M059J (cell line): ENCODE measurements at places on chromosomes 7 and 10. TPM values are rescaled to one million over a fixed set of nuclear protein-coding genes. Genes with fewer than 3 reads are reported as not detected.

The C10orf62 gene
- total RNA-seq: not detected in 2 replicates

The CC2D2B gene
- not detected in 2 replicates for total RNA-seq

The NPSR1 gene
- not detected in 2 replicates for total RNA-seq

GRCh38 chr7:35257251-35258124 is 3.6 kb upstream of the TBX20 start:
- DNase-seq: no peak

- DNase-seq: no peak
Observed at GRCh38 chr10:71300555-71301370, 18.3 kb upstream of the SLC29A3 start.

GRCh38 chr7:26200444-26201246 is at the start of gene HNRNPA2B1:
Gene HNRNPA2B1 (minus strand): TSS chr7:26200746. CDS start chr7:26200577, 169 bp downstream.
- peak; percentile 98 for DNase-seq

- peak; percentile 39 for DNase-seq
Observed at GRCh38 chr7:107446531-107446930, 23.3 kb upstream of the GPR22 start.

DNA sequence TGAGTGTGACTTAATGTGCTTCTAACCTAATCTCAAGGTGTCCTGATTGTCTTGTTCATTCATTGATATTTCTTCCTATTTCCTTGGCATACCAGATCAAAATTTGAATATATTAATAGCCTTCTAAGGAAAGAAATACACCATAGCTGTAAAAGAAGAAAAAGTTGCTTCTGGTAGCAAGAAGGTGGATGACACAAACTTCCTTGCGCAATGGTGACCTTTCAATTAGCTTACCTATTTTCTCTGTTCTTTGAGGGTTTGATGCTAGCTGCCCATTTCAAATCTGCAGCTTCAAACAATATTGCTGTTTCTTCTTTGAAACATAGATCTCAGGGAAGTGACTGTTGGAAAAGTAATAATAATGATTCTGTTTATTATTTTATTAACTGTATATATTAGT is 108.8 kb downstream of the ADAM22 start:
- DNase-seq: no peak
